ENCODE measurements at places on chromosomes 4 and X.

DNA sequence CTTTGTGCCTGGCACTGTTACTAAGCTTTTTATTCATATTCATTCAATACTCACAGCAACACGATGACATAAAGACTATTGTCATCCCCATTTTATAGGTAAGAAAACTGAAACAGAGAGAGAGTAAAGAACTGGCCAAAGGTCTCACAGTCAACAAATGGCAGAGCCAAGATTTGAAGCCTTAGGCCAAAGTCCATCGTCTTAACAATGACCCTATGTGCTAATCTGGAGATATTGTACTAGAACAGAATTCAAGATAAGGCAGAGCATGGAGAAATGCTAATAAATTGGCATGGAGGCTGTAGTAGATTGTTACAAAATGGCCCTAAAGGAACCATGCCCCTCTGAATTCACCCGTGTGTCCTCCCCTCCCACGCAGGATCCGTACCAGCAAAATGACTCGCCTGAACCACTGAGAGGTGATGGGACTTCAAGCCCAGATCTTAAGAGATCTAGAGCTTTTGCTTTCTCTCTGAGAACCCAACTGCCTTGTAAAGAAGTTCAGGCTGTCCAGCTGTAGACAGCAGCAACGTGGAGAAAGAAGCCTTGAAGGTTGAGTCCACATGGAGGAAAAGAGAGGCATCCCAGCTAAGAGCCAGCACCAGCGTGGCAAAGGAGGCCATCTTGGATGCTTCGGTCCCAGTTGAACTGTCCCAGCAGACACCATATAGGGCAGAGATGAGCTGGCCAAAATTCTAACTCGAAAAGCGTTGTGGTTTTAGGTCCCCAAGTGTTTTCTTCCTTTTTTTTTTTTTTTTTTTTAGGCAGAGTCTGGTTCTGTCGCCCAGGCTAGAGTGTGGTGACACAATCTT, 52.8 kb upstream of the RBM47 start:
- DNase-seq: no peak

DNA sequence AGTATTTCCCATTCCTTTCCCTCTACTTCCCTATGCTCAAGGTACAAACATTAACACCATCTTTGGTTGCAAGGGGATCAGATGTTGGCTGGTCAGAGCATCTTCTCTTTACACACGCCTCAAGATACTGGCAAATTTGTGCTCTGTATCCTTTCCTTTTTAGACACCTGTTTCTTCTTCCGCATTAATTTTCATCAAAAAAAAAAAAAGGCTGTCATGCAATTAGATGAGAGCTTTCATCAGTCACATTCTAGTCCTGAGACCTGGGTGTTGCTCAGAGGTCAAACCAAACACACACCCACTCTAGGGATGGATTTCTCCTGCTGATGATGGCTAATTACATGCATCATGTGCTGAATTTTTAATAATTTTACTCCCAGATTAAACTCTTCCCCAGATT, 2.0 kb downstream of the RELL1 start:
- no peak for DNase-seq

- DNase-seq: no peak
Measured at GRCh38 chr4:106700321-106700720, 331.7 kb upstream of the GIMD1 start.

- DNase-seq: peak; percentile 52
Measured at GRCh38 chr4:85700362-85700761, 225.4 kb downstream of the ARHGAP24 start.

DNA sequence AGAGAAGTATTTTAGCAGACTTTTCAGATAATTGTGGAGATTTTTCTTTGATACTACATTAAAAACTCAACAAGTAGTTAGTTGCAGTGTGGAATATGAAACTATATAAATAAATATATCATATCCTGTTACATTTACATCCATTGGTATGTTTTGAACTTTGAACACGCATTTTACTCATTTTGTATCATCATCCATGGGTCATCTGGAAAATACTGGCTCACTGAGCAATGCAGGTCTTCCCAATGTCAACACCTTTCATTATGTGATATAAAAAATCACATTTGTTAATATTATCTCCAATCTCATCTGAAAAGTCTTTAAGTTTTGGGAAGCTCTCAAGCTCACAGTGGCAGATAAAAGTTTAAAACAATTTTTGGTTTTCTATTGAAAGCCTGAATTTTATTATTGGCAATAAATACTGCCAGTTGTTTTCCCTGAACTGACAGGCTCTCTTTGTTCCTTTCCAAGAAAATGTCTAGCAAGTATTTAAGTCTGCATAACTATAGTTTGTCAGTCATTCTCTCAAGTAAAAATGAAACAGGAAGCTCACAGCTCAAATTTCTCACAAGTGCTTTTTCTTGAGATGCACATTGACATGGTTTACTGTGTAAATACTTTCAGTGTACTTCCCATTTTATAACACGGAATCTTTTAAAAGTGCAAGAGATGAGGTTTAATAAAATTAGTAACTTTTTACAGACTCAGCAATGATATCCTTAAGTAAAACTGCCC, 183.5 kb upstream of the GPC4 start:
- DNase-seq: no peak

DNA sequence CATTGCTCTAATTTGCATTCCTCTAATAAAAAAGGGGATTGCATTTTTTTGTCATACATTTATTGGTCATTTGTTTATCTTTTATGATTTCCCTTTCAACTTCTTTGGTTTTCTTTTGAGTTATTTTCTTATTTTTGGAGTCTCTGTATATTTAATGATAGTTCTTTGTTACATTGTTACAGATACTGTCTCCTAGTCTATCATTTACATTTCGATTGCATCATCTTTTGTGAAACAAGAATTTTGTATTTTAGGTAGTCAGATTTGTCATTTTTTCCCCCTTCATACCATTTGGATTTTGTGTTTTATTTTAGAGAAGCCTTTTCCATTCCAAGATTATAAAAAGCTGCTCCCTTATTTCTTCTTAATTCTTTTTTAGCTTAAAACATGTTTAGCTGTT, 37.1 kb downstream of the SNX25 start:
- DNase-seq: no peak

GRCh38 chr4:73844345-73844744, 7.9 kb downstream of the CXCL6 start:
- no peak for DNase-seq

DNA sequence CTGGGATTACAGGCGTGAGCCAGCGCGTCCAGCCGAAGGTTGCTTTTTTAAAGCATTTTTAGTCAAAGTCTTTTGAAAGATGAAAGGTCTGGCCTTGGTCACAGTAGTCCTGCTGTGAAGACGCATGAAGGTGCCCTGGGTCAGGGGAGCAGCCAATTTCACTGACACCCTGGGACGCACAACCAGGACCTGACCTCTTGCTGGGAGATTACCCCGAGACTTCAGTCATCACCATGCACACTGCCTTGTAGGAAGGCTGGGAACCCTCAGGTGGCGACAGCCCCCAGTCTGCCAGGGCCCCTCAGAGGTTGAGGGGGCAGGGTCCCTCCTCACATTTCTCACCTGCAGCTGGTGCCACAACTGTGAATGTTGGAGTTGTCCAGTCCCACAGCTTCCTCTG, 53.2 kb downstream of the CPLX1 start:
- DNase-seq: no peak

- DNase-seq: no peak
Measured at GRCh38 chrX:103536071-103536470, 16.8 kb upstream of the RAB40A start.

DNA sequence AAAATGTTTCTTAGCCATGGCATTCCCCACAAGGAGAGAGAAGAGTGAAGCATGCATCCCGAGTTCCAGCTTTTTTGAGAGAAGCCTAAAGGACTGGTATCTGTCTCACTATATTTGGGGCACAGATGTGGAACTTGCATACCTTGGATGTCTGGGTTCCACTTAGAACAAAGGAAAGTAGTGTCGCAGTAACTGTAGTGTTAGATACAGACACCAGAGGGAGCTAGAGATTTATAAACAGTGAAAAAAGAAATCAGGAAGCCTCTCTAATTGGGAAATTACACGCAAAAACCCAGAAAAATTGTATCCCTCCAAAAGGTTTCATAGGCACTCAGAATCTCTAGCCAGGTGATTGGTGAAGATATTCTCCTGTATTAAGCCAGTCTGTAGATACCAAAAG, 34.4 kb downstream of the AGTR2 start:
- DNase-seq: peak; percentile 27

GRCh38 chrX:80765220-80765625, 44.5 kb downstream of the BRWD3 start:
- no peak for DNase-seq

GRCh38 chrX:119273420-119274192, 37.5 kb downstream of the PGRMC1 start:
- no peak for DNase-seq

GRCh38 chr4:25171201-25171865, 11.1 kb upstream of the SEPSECS start:
- no peak for DNase-seq

DNA sequence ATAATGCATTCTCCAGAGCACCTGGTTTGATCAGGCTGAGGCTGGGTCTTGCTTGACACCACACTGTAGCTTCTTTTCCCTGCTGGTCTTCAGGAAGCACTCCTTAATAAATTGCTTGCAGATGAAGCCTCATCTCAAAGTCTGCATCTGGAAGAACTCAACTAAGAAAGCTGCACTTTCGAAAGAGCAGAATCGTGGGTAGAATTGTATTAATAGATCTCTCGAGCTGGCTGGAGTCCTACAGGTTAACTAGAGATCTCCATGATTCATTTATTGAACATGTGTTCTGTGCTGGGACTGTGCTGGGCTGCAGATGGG, 152.7 kb downstream of the STK32B start:
- no peak for DNase-seq

DNA sequence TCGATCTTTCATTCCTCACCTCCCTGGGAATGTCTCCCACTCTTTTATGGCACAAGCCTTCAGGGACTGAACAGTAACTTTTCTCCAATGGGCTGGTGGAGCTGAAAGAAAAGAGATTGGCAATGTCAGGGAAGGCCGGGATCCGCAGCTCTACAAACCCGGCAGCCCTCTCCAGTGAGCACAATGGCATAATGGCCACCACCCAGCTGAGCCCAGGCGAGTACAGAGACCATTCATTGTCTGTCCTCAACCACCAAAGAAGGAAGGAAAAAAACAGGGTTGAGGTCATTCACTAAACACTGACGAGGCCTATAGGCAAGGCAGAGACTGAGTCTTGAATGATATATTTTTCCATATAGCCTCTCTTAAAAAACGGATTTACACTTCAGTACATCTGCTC, 3.6 kb downstream of the GEMIN8 start:
- DNase-seq: no peak

- no peak for DNase-seq
Measured at GRCh38 chrX:16851421-16851820, 18.7 kb downstream of the RBBP7 start.

DNA sequence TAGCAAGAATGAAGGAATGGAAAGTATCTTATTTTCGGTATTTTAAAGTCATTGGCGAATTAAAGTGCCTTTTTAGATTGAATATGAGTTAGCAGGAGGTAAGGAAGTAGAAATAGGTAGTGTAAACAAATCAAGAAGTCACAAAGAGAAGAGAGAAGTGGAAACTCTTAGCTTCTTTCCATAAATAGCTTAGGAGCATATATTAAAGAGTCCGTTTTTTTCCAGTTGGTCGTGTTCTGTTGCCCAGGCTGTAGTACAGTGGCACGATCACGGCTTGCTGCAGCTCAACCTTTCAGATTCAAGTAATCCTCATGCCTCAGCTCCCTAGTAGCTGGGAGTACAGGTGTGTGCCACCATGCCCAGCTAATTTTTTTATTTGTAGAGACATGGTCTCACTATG, 56.4 kb downstream of the UBE2K start:
- no peak for DNase-seq

DNA sequence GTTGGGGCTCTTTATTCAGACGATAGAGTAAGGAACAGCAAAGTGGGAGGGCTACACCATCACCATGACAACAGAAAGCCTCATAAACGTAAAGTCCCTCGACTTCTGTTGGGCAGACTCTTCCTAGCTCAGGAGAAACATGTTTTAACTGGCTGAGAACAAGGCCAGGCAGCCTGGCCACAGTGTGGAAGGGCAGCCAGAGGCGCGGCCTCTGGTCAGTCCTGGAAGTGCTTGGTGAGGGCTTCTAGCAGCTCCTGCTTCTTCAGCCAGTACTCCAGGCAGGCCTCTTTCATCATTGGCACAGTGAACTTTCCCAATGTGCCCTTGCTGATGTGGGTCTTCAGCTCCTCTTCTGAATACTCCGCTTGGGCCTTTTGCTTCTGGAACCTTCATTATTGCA, 690.9 kb downstream of the PCDH19 start:
- no peak for DNase-seq

GRCh38 chrX:13700380-13700779, 11.5 kb downstream of the RAB9A start:
- DNase-seq: no peak

DNA sequence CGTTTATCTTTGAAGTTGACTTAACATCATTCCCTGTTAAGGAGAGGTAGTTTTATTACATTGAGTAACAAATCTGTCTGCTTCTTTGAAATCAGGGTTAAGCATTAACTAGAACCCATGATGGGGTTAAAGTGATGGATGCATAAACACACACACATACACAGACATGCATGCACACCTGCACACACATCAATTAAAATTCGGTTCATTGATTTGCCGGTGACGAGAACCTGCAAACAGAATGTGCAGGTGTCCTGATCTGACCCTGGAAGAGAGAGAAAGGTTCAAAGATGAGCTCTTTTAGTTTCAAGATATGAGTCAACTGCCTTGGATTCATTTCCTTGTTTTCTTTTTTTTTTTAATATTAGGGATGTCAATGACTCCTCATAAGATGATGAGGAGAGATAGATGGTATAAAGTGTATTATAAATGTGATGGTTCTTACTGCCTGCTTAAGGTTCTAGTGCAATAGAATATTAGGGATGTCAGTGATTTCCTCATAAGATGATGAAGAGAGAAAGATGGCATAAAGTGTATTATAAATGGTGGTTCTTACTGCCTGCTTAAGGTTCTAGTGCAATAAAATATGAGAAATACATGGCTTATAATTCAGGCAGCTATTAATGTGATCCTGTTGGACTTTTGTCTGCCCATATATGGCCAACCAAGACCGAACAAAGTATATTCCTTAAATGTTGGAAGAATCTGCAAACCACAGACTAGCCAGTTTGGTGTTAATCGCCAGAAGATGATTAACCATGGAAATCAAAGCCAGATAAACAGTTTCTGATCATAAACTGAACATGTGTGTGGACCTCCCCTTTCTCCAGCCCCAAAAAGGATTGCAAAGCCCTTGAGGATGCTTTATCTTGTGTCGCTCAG, 14.1 kb upstream of the CD99 start:
- no peak for DNase-seq

DNA sequence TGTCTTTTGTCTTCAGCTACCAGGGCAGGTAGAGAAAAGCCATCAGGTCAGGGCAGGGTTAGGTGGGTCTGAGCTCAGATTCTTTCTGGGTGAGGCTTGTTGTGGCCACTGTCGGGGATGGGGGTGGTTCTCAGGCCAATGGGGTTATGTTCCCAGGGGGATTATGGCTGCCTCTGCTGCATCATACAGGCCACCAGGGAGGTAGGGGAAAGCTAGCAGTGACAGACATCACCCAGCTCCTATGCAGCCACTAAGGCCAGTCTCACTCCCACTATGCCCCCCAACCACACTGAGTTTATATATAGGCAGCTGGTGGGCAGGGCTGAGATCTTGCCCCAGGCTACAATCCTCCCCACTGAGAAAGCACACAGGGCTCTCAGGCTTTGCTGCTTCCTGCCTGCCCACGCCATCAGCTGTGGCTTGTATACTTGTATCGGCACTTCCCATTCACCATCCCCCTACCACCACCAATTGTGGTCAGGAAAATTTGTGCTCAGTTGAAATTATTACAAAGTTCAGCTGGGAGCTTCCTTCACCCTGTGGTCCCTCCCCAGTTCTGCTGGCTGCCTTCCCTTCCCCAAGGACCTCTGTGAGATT, 72.6 kb upstream of the PTPN13 start:
- no peak for DNase-seq

GRCh38 chr4:26621366-26621765, 37.5 kb downstream of the TBC1D19 start:
- DNase-seq: no peak
